ENCODE measurements at places on chromosomes 12 and 14.

DNA sequence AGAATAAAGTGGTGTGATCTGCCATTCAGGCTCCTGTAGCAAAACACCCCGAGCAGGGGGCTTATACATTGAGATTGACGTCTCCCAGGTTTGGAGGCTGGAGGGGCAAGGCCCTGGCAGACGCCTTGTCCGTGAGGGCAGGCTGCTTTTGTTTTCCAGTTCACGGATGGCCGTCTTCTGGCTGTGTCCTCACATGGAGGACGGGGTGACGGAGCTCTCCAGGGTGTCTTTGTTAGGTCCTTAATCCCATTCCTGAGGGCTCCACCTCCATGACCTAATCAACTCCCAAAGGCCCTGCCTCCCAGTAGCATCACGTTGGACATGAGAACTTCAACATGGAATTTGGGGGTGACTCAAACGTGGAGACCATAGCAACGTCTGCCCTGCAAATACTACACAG, 147.7 kb downstream of the KIF26A start:
- DNase-seq, result no peak

- peak; percentile 62 for DNase-seq
Measured at GRCh38 chr12:123916729-123917128, 55.9 kb downstream of the CCDC92 start.

DNA sequence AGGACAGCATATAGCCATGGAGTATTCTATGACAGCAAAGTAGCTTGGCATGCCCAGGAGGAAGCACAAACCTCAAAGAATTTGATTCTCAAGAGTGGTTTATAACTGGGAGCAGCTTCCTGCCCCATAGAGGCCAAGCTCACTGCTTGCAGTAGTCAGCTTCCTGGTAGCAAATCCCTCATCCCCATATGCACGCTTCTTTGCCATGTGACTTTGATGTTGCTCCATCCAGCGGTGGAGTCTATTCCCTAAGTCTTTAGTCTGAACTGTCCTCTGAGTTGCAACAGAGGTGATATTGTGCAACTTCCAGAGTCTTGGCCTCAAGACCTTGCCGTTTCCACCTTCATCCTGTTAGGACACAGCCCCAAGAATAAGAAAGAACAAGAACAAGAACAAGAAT, 996.8 kb upstream of the TMEM132C start:
- DNase-seq, result no peak

- DNase-seq, result no peak
Measured at GRCh38 chr14:31200702-31200990, 6.9 kb downstream of the HECTD1 start.

- DNase-seq, result no peak
Measured at GRCh38 chr12:53465679-53466078, 13.8 kb downstream of the PCBP2 start.

- no peak for DNase-seq
Measured at GRCh38 chr14:98070536-98070935, 1201.5 kb downstream of the BCL11B start.

DNA sequence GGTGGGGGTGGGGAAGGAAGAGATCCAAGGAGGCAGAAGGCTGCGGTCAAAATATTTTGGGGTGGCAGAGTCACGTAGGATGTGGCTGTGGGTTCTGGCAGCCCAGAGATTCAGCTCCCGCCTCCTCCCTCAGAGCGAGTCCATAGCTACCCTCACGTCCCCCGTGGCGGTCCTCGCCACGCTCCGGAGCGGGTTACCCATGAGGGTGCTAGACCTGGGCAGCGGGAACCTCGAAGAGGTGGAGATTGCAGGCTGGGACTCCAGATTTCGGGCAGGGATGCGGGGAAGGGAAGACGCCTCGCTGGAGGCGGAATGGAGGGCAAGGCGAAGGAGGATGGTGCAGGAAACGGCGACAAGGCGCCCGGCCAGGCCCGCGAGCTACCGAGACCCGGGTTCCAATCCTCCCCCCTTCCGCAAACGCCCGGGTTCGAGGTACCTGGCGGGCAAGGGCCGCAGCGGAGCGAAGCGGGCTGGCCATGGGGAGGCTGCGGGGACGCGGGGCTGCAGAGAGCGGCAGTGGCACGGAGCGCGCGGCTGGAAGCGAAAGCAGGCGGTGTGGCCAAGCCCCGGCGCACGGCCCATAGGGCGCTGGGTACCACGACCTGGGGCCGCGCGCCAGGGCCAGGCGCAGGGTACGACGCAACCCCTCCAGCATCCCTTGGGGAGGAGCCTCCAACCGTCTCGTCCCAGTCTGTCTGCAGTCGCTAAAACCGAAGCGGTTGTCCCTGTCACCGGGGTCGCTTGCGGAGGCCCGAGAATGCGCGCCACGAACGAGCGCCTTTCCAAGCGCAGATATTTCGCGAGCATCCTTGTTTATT, 46.2 kb downstream of the BCAT1 start:
- peak; percentile 24 for DNase-seq

DNA sequence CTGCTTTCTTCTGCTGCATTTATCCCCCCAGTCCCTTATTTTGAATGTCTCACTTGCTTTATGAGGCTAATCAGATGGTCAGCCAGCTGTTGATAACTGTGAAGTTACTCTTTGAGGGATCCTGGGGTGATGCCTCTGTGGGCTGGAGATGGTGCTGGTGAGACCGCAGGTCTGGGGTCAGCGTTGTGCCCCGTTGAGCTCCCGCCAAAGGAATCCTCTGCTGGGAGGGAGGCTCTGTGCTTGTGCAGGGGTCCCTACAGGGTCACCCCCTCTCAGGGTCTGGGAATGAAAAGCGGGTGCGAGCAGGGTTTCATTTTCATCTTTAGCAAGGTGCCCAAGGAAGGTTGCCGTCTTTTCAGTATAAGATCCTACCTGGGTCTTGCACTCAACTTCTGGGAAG, 161.2 kb upstream of the RTL1 start:
- DNase-seq, result no peak

DNA sequence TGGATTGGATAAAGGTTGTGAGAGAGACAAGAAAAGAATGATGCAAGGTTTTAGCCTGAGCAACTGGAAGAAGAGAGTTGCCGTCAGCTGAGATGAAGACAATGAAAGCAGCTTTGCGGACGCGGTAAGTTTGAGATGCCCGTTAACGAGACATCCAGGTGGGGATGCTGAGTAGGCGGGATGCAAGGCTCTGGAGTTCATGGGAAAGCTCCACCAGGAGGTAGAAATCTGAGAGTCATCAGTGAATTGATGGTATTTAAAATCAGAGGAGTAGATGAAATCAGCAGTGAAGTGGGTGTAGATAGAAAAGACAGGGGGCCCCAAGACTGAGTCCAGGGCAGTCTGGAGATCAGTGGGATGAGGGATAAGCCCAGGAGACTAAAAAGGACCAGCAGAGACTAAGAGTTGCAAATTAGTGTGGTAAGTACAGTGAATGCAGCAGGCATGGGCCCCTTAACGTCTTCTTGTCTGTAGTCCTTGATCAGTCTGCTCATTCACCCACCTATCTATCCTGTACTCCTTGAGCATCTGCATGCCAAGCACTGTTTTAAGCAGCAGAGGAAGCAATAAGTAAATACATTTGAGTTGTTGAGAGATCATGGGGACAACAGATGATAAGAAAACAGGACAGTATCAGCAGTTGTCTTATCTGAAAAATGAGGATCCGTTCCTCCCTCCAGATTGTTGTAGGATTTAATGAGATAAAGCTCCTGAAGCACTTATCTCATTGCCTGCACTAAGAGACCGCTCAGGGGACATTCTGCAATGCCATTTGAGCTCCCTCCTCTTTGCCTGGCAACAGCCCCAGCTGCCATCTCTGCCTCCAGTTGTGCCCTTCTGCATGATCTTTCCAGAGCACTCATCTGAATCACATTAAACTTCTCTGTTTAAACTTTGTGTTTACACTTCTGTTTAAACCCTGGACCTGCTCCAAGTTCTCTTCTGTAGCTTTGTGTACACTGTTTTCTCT, 91.5 kb downstream of the APAF1 start:
- no peak for DNase-seq

DNA sequence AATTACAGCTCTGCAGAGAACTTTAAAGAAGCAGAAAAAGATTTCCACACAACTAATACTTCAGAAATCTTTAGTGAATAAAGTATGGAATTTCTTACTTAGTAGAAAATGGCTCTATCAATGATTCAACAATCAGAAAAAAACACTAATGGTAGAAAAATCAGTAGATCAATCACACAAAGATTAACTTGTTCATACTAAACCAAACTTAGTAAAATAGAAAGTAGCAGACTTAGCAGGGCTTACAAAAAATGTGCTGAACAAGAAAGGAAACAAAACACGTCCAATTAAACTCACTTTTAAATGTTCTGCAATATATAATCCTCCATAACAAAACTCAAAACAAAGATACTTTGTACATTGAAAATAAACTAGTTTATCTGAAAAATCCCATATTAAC, 38.9 kb downstream of the CEP128 start:
- no peak for DNase-seq

- no peak for DNase-seq
Measured at GRCh38 chr12:76375470-76375869, 27.3 kb upstream of the BBS10 start.

- no peak for DNase-seq
Measured at GRCh38 chr14:83664389-83664788, 1865.6 kb upstream of the FLRT2 start.
